Ureter (tissue), 1 donor: ENCODE measurements at places on chromosomes 5 and 9. TPM values are rescaled to one million over a fixed set of nuclear protein-coding genes. Genes with fewer than 3 reads are reported as not detected.

- DNase-seq, result no peak
These were observed 2185.8 kb upstream of the ACO1 start for GRCh38 chr9:30198463-30199309.

DNA sequence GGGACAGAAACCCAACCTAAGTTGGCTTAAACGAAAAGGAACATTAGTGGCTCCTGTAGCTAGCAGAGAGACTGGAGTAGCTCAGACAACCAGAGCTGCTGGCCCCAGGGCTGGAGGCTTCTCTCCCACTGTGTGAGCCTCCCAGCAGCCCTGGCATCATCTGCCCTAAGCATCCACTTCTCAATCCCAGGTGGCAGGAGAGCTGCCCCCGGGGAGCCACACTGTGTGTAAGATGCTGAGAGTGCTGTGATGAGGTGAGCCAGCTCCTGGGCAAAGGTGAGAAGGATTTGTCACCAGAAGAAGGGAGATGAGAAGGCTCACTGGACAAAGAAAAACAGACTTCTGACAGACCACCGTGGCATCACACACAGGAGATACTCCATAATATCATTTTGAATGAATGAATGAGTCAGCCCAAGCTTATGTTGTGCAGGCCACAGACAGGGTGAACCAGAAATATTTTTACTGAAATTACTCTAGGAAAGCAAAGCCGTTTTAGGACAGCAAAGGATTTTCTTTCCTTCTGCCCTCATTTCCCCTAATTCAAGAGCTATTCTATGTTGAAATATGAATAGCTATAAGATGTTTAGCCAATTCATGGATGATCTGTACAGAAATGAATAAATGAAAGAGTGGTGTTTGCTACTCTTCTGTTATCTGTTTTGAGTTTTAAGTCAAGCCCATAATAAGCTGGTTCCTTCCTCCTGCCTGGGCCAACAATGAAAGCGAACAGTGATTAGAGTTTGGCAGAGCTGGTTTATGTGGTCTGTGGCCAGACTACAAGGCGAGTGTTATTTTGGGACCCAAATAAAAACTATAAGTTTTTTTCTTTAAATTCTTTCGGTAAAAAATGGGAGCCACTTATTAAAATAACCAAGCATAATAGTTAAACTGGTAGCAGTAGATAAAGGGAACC is 57.4 kb upstream of the ECM2 start:
- no peak for DNase-seq

GRCh38 chr5:123700624-123701287 is 188.8 kb downstream of the CSNK1G3 start:
- no peak for DNase-seq

DNA sequence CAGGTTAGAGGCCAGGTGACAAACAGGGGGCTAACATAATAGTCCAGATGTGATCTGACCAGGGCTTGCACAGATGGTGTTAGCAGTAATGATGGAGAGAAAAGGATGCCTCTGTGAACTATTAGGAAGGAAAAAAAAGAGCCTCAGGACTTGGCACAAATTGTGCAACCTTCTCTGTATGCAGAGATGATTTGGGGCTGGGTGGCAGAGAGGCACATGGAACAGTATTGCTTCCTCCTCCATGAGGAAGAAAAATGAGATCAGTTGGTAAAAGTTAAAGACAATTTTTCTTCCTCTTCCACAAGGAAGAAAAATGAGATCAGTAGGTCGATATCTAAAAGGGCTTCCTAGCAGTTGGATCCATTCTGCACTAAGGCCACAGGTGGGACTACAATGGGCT is 13.9 kb upstream of the ANXA6 start:
- peak; percentile 20 for DNase-seq

- no peak for DNase-seq
These were observed 133.5 kb upstream of the PRR16 start for GRCh38 chr5:120330558-120330957.

- DNase-seq, result no peak
These were observed 88.7 kb upstream of the ACOT12 start for GRCh38 chr5:81482595-81482994.

DNA sequence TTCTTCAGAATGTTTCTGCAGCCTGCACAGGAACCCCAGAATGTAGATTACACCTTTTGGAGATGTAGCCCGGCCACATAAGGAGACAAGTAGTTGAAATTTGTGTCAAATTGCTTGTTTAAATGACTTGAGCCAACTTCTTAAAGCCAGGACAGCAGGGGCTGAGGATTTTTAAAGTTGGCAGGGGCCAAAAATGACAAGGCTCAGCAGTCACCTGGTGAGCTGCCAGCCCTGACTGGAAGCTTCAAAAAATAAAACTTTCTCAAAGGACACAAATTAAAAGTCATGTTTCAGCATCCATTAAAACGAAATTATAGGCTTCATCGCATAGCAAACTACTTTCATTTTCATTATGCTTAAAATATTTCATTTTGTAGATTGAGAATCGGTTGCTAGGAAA is 340.3 kb upstream of the WWC1 start:
- no peak for DNase-seq

DNA sequence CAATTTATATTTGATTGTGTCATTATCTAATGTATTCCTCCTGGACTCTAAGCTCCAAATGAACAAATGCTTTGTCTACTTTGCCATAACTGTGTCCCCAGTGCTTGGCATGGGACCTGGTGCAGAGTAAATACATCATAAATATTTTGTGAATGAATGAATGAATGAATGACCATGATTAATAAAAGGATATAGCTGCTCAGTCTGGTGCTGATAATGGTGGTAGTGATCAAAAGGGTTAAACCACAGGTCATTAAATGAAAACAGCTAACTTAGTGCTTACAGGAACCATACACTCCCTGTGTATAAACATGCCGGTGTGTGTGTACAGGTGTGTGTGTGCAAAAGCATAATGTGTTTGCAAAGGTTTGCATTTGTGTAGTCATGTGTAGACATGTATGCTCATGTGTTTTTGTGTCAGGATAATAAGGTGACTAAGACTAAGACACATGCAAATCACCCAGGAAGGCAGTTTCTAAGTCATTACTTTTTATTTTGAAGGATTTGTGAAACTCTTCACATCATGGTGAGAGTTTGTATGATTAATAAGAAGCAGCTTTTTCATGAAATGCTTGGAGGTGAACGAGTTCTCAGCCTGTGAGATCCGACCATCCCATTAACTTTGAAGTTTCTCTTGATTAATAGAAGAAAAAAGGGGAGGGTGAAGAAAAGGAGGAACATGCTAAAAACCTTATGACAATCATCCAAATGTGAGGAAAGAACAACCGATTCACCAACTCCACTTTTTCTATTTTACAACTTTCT is 24.6 kb downstream of the SPARC start:
- no peak for DNase-seq

- DNase-seq, result no peak
These were observed 49.1 kb upstream of the GRAMD2B start for GRCh38 chr5:126374109-126374416.

Gene THBS4
- 2.8 TPM for total RNA-seq

GRCh38 chr9:89523948-89524347 is 26.0 kb upstream of the SEMA4D start:
- no peak for DNase-seq

DNA sequence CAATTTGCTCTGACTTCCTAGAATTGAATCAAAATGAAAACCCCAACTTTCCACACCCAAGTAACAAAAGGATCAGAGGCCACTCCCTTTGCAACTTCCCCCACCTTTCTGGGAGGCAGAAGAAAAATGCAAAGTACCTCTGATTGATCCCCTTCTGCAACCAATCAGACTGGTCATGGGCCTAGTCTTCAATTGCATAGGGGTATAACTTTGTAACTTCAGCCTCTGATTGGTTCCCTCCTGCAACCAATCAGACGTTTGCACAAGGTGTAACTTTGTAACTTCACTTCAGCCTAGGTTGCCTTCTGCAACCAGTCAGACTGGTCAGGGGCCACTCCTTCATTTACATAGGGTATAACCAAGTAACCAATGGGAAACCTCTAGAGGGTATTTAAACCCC is 38.3 kb upstream of the CNOT6 start:
- DNase-seq, result no peak

DNA sequence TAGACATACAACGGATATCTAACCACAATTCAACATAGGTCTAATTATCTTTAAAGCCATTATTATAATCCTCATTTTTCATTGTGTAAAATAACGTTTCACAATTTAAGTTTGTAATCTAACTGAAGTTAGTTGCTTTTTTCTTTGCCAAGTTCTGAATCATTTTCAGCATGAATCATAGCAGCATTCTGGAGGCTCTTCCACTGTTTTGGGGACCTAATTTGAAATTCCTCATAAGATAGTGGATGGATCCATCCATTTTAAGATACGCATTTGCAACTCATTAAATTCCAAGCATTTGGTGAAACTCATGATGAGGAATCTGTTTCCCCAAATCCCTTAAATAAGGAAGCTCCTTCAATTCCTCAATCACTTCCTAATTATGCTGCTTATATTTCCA is 447.1 kb upstream of the CDH10 start:
- DNase-seq, result no peak

DNA sequence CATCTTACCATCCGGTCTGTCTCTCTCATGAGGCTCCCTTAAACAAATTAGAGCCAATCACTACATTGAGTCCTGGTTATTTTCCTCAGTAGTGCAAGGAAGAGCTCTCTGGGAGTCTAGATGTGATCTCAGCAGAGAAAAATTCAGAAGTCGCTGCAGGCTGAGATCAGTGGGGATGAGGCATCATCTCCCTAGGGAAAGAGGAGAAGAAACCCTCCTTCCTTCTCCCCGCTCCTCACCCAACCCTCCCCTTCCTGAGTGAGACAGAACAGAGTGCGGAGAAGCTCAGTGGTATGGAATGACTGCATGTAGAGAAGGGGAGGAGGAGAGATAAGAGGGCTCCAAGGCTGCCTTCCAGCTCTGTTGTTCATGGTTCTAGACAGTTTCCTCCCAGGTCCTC is 80.5 kb downstream of the PAPPA start:
- no peak for DNase-seq

DNA sequence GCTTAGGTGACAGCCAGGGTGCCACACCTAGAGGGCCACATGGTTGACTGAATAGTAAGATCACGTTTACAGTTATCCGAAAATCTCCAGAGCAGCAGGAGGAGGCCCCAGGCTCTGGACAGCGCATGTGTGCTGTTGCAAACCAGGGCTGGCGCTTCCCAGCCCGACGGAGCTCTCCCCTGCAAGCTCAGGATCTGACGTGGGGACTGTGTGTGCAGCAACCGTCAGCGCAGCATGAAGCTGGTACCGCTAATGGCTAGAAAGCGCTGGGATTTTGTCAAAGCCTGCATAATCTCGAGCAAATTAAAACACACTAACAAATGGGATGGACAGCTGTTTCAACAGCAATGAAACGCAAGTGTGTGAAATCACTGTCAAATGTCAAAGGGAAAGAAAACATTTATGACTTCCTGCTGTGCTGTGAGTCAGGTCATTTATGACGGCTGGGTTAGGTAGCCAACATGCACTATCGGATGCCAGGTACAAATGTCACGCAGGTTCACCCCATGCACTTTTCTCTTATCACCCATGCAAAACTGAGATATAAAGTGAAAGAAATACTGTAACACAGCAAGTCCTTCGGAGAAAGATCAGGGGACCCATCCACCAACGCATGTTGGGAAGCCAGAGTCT is 7.5 kb downstream of the SURF4 start:
- no peak for DNase-seq

GRCh38 chr5:151047814-151048425 is 27.5 kb downstream of the GPX3 start:
- no peak for DNase-seq

DNA sequence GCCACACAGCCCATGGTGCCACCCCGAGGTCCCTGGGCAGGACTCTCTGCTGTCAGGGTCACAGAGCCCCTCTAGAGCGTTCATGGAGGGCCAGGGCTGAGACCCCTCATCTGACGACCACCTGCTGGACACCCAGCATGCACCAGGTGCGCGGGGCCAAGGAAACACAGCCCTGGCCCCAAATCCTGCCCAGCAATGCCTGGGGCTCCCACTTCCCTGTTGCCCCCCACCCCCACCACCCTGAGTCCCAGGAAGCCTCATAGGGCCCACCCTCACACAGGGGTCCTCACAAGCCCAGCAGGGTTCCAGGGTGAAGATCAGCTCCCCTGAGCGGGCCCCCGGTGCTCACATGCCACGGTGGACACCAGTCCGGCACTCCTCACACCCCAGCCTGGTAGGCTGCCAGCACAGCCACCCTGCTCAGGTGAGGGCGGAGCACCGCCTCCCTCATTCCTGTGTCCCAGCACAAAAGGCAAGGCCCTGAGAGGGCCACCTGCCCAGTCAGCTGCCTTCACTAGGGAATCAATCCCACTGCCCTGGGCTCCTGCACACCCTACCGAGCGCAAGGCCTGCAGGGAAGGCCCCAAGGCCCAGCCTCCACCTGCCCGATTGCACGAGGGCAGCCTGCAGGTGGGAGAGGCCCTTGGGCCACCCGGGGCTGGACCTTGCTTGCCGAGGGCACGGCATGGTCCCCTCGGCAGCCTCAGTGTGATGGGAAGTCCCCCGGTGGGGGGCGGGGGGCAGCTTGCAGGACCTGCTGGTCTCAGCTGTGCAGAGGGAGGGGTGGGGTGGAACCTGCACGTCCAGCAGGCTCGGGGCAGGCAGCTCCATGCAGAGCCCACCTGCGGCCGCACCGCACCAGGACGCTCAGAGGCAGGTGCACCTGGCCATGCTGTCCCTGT is 56.4 kb upstream of the UBAC1 start:
- DNase-seq, result no peak

Gene PCDHGC3
- total RNA-seq, result 52.6 TPM

Gene GABBR2
- 12.2 TPM for total RNA-seq

GRCh38 chr5:66701244-66701643 is 105.1 kb downstream of the MAST4 start:
- DNase-seq, result no peak

DNA sequence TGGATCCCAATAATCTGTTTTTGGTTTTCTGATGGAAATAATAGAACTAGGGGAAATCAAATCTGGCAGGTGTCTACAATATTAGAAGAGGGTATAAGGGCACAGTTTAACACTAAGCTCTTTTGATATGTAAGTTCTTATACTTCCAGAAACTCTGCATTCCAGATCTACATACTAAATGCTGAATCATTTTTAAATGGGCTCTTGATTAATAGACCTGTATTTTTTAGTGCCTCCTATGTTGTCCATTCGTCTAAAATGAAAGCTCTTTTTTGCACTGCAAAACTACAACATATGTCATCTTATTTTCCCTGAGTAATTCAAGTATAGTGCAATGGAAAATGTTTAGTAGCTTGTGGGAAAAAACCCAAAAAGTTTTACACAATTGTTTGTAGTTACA is 44.2 kb downstream of the NR6A1 start:
- no peak for DNase-seq

GRCh38 chr5:113081881-113082546 is 105.4 kb downstream of the DCP2 start:
- no peak for DNase-seq

DNA sequence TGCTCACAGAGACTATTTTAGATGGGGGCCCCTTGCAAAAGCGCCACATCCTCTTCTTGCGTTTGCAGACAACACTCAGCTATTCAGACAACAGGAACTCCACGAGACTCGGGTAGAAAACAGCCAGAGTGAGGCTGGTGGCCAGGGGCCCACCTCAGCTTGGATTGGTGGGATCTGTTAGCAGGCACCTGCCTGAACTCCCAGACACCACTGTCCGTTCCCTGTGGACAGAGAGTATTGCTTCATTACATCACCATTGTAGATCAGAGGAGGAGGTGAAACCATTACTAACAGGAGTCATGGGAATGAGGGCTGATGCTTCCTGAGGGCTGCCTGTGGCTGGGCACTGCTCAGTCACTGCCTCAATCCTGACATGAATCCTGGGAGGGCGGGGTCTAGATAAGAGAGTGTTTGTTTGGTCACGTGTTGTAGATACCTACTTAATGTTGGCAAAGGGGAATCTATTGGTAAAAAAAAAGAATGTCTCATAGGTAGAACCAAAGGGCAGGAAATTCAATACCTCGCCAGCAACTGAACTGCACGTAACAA is 4.4 kb upstream of the RAPGEF1 start:
- no peak for DNase-seq

GRCh38 chr5:58787987-58788386 is 205.1 kb downstream of the RAB3C start:
- DNase-seq, result no peak
